ENCODE measurements at places on chromosomes 4 and X.

- no peak for DNase-seq
Observed at GRCh38 chrX:101619364-101619763, 1.6 kb upstream of the ARMCX6 start.

DNA sequence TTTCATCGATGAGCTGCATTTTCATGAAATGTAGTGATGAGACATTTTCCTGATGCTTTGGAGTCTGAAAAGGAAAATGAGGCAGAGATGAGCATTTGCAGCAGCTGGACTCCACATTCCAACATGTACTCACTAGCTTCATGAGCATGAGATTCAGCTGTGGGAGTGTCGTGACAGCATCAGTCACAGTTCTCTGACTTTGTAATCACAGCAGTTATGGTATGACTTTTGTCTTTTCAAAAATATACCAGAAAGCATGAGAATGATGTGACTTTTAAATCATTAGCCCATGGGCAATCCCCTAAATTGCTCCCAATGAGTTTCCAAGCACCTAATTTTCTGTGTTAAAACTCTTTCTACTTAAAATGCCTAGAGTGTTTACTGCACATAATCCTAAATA lies 18.3 kb upstream of the MSL3 start:
- DNase-seq = no peak

- DNase-seq = no peak
Observed at GRCh38 chr4:160864253-160864652, 1299.5 kb downstream of the FSTL5 start.

- DNase-seq = no peak
Observed at GRCh38 chrX:69082753-69083150, 82.5 kb downstream of the PJA1 start.

DNA sequence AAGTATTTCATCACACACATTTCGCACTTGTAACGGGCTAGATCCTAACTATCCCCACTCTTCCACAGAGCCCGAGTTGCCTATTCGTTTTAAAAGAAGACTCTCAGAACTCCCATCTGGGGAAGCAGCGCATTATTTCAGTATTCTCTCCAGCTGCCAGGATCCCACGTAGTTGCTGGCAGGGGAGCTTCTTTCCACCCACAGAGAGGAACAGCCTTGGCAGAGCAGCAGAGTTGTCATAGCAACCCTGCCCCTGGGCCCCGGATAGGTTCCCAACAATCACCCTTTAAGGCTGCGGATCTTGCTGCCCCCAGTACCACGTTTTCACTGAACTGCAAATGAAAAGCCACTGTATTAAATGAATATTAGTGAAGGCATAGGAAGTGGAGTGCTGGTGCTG lies 106.7 kb downstream of the GPM6A start:
- no peak for DNase-seq

DNA sequence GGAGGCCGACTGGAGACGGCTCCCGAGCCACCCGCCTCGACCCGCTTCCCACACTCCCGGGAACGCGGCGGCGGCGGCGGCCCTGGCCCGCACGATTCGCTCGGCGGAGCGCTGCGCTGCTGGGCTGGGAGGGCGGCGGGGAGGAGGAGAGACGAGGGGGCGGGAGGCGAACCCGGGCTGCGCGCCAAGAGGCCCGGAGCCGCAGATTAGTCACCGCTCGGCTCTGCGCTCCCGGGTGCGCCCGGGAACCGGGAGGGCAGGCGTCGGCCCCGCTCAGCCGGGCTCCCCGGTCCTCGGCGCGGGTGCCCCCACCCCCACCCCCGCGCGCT lies 11.2 kb upstream of the BCOR start:
- DNase-seq = peak; percentile 89

- no peak for DNase-seq
Observed at GRCh38 chr4:4424499-4425115, 37.7 kb downstream of the NSG1 start.

DNA sequence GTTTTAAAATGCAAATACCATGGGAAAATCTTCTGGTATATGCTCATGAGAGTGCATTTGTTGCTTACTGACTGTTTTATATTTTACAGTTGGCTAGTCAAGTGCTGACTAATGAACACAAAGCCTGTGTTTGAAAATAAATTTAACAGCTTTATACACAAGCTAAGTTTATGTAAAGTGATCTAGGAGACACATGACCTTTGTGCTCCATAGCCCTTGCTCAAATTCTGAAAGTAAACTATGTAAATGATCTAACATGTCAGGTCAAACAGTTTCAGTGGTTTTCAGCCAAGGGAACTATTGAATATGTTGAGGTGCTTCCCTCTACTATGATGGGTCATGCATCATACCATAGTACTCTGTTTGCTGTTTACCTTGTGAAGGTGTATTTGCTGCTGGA lies 36.7 kb downstream of the DIAPH2 start:
- no peak for DNase-seq

Data from right lobe of liver (tissue), 6 donors.